ENCODE measurements at places on chromosomes 16 and 17.
A peak's percentile ranks its signal among the peaks of the same experiment; 100 is the strongest.

GRCh38 chr16:65922923-65923322 lies 443.6 kb upstream of the CDH5 start:
- DNase-seq = no peak

DNA sequence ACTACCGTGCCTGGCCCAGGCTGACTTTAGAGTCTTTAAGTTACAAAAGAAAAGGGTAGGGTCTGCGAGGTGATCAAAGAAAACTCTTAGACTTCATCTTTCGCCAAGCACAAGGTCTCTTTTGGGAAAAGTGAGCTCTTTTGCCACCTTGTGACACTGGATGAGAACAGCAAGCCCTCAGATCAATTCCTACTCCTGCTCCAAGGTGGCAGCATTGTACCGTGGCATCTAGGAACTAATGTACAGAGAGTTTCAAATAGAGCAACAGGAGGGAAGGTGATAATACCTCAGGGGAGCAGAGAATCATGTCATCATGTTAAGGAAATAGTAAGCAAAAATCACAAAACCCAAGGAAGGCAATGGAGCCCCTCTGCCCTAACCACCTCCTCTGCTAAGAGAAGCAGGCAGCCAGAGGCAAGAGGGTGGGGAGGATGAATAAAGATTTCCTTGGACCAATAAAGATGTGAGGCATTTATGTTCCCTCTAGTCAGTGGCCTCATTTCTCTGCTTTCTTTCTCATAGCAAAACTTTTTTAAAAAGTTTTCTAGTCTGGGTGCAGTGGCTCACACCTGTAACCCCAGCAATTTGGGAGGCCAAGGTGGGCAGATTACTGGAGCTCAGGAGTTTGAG lies 2.1 kb upstream of the C17orf78 start:
- DNase-seq = peak; percentile 47

GRCh38 chr17:17573912-17574311 lies 17.6 kb downstream of the PEMT start:
- no peak for DNase-seq

- no peak for DNase-seq
Observed at GRCh38 chr16:67199011-67199807, at the start of gene ELMO3. TSS of gene ELMO3 (plus strand) at chr16:67199131. CDS start at chr16:67199327, 196 bp downstream.

- DNase-seq = no peak
Observed at GRCh38 chr17:82388223-82388921, 16.8 kb downstream of the UTS2R start.
